ENCODE measurements at places on chromosomes 11 and 22.
A peak's percentile ranks its signal among the peaks of the same experiment; 100 is the strongest.

DNA sequence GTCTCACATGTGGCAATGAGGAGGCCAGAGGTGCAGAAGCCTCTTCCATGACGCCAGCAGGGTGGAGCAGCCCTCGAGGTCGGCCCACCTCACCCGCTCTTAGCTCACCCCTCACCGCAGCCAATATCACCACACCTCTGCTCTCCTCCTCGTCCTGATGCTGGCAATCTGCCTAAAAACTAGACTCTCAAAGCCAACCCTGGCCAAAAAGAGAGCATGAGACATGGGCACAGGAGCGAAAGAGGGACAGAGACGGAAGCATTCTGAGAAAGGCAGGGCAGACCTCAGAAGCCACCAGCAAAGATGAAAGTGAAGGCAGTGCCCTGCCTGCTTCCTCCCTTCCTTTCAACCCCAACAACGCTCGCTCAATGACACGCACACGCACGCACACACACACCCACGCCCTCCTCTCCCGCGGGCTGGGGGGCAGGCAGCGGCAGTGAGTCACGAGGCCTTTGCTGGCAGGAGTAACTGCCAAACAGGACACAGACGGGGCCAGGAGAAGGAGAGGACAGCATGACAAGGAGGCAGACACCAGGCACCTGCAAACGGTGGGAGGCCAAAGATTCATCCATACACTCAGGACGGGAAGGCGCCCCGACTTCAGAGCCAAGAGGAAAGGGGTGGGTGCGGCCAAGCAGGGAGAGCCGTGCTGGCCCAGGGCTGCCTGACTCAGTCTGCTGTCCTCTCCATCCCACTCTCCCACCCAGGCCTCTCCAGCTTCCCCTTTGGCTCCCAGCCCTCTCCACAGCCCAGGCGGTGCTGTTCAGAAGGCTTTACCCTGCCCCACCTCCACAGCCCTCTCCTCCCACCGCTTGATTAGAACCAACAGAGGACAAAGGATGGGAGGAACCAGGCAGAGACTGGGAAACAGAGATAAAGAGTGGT is 11.4 kb downstream of the IGSF9B start:
- peak; percentile 82 for DNase-seq

DNA sequence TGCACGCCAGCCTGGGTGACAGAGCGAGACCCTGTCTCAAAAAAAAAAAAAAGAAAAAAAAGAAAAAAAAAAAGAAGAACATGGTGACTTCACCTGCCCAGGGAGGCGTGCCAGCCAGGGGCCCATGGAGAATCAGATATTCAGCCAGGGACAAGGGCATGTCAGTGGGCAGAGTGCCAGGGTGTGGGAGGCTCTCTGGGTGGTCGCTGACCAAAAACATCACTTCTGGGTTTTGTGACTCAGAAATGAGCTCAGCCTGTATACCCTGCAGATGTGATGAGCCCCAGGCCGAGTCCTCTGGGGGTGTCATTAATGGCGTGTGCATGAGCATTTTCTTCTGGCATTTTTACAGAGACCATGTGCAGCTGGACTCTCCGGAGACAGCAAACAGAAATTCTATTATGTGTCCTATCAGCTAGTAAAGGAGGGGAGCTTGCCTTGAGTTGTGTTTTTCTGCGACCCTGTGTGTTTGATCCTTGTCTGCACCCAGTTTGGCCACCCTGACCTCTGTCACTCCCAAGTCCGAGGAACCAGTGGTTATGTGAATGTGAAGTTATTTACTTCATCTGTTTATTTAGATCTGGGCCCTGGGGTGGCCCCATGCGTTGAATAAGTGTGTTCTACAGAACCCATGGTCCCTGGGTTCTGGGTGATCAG is 53.6 kb downstream of the BCR start:
- DNase-seq = no peak

DNA sequence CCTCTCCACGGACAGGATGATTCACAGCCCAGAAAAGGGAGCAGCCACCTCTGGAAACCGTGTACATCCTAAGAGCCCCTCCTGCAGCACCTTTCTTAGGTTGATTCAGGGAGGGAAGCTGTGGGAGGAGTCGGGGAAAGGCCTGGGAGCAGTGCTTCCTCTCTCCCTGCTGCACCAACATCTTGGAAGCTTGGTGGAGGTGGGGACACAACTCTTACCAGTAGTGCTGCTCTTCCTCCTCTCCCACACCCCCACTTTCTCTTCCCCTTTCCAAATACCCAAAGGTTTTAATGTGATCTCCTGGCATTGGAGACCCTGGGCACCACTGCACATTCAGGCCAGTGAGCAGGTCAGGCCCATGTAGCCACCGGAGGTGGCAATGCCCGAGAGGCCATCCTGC is 46.4 kb upstream of the HORMAD2 start:
- DNase-seq = no peak

DNA sequence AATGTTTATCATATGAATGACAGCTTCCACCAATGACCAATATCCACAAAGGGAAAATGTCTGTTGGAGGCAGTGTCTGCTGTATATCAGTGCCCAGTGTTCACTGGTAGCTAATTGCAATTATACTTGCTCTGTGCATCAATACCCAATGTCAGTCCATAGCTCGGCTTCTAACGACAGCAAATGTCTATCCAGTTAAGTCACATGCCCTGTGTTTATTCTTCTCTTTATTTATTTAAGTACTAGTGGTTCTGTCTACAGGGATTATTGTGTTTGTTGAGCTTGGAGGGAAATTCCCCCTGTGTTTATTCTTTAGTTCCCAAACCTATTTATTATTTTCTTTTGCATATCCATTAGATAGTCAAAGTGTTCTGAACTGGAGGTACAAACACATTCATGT is 18.6 kb downstream of the TSKU start:
- no peak for DNase-seq

- no peak for DNase-seq
These were observed 3.7 kb upstream of the IPO7 start for GRCh38 chr11:9380773-9381172.

- DNase-seq = no peak
These were observed 6.7 kb upstream of the ANAPC15 start for GRCh38 chr11:72119198-72119597.

DNA sequence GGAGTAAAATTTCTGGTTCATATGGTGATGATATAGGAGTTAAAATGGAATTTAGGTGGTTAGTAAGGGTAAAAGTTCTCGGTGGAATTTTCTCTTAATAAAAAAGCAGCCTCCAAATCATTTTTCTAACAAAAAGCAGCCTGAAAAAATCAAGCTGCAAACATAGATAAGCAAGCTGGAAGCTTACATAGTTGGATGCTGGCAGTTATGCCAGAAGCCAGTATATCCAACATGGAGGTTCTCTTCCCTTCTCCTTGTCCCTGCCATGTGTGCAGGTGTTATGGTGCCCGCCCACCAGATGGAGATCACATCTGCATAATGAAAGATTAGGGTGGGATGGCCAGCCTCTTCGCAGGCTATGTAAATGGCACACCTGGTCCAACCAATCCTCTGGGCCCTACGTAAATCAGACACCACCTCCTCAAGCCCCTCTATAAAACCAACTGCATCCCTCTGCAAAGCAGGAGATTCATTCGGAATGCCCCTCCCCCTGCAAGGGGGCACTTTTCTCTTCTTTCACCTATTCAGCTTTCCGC is 22.4 kb downstream of the PIWIL3 start:
- no peak for DNase-seq

DNA sequence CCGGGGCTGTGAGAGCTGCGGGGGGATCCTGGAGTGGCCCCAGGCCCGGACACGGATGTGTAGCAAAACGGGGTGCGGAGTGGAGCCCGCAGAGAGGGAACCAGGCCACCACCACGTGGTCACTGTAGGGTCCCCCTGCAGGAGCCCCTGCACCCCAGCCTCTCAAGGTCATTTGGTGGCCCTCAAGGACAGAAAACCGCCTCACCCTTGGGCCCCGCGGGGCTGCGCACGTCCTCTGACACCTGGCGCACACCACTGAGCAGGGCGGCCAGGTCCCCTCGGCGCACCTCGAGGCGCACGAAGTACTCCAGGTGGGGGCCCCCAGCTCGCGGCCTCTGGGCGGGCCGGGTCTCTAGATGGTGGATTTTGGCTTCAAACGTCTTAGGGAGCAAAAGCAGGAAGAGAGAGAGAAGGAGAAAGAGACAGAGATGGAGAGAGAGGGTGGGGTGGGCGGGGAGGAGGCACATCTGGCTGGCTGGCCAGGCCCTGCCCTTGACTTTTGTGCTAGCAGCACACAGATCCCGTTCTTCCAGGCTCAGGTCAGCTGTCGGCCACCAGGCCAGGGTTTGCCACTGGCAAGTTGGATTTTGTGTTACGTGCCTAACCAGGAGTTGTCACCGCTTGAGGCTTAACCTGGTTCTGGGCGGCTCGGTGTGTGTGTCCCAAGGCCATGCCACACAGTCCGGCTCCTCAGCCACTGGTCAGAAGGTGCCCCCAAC is 3.2 kb downstream of the TH start:
- DNase-seq = no peak

DNA sequence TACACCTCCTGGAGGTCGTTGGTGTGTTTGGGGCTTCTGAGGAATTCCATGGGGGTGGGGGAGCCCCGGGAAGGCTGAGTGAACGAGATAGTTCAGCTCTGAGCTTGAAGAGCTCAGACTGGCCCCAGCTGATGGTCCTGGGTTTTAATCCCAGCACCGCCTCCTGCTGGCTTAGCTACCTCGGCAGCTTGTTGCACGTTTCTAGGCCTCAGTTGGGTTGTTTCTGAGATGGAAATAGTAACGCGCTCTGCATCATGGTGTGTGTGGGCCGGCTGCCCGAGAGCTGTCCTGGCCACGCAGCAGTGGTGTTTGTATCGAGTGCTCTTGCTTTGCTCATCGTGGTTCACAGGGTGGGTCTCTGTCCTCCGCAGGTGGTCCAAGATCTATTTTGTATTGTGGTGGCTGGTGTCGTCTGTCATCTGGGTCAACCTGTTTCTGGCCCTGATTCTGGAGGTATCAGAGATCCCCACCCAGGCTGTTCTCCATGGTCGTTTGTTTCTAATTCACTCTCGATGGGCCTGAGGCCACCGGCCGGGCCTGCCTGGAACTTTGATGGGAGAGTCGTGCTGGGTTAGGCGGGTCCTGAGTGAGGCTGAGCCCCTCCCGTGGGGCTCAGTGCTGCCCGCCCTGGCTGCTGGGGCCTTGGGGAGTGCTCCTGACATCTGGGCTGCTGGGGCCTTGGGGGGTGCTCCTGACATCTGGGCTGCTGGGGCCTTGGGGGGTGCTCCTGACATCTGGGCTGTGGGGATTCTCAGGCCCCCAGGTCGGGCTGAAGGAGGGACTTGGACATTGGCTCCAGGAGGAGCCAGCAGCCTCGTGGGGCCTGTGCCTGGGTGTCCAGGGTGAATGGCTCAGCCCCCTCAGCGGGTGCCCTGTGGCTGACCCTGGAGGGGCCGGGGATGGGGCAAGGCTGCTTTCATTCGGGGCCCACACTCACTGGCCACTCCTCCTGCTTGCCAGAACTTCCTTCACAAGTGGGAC is 37.7 kb downstream of the TPCN2 start:
- no peak for DNase-seq

All from CD4-positive, alpha-beta T cell treated with Interleukin-15 for 1 hour (primary cell).